ENCODE measurements at places on chromosomes 16 and 17.
A peak's percentile ranks its signal among the peaks of the same experiment; 100 is the strongest.

DNA sequence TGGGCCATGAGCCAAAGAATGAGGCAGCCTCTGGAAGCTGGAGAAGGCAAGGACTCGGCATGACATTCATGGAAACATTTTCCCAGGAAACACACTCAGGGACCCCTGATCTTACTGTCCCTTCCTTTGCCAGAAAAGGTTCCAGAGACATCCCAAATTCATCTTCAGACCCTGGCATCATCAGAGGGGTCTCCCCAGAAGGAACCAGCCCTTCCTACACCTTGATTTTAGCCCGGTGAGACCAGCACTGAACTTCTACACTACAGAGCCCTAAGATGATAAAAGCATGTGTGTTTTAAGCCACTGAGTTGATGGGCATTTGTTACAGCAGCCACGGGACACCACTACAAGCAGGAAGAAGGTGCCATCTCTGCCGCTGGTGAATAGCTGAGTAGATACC is 262.3 kb downstream of the C16orf95 start:
- no peak for DNase-seq

- no peak for DNase-seq
These were observed 45.4 kb downstream of the BAHCC1 start for GRCh38 chr17:81440511-81441244.

GRCh38 chr17:5123343-5124124 is 7.7 kb downstream of the USP6 start:
- DNase-seq, result no peak

- DNase-seq, result no peak
These were observed 61.3 kb downstream of the C16orf95 start for GRCh38 chr16:87255866-87256265.

DNA sequence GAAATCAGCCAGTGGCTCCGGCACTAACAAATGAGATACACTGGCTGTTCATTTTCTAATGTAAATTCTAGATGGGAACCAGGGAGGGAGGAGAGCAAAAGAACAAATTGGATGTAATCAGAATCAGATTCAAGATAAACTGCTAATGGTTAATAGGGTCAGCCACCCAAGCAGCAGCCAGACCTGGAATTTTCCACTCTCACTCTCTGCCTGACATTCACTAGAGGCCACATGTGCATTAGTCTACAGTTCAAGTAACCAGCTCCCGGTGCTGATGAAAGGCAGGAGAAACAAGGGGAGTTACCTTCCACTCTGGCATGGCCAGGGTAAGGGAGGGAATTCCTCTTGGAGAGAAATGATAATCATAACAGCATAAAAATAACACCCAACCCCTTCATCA is 597.7 kb downstream of the TOX3 start:
- DNase-seq, result no peak

GRCh38 chr17:61291451-61292285 is 108.0 kb upstream of the TBX2 start:
- DNase-seq, result no peak

DNA sequence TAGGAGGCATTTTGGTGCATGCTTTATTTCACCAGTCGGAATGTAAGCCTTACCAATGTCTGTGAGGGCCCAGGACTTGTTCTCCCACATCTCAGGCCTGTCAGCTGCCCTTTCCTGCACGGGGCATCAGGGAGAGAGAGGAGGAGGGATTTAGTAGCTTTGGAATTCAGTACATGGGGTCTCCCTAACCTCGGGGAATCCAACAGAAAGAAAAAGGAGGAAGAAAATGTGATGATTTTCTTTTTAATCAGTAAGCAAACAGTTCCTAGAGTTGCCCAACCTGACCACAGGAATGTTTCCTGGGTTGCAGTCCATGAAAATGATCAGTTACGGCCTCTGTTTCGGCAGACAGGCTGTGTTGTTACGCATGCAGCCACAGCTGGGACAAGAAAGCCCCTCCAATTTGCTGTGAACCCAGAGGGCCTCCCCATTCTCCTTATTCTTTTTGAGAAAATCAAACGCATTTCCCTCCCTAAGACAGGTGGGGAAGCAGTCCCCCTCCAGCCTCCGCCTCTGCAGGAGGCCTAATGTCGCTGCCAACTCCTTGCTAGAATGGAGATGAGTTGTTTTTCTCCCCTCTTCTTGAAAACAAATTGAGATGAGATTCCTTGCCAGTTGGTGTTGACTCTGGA is 53.1 kb upstream of the TANGO6 start:
- DNase-seq, result no peak

DNA sequence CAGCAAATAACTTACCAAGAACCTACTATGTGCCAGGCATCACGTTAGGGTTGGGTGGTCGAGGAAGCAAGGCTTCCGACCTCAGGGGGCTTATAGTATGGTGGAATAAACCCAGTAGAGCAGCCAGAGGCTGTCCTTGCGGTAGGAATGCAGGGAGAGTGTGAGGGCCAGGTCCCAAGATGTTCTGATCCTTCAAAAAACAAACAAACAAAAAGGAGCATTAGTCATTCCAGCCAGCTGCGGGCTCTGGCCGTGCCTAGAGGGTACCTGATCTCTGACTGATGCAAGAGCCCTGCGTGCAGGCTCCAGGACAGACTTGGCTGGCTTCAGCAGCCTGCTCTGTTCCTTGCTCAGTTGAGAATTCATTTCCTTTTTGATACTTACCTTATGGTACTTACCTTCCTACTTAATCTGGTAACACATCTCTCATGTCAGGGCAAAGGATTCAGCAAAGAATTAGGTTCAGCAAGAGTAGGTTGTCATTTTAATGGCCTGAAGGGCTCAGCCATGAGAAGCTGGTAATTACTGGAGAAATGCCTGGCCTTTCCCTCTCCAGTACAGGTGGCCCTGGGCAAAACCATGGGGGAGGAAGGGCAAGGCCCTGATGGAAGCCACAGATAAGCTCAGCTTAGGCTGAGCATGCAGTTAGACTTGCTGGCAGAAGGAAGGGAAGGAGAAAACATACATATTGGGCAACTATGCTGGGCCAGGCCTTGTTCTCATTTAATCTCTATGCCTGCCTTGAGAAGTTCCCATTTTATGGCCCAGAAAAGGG is 18.4 kb downstream of the CYB5D2 start:
- peak; percentile 61 for DNase-seq

GRCh38 chr17:27536781-27537180 is 80.5 kb downstream of the KSR1 start:
- DNase-seq, result no peak

GRCh38 chr16:87129771-87130170 is 187.4 kb downstream of the C16orf95 start:
- no peak for DNase-seq
